ENCODE measurements at places on chromosomes 12 and 14.

DNA sequence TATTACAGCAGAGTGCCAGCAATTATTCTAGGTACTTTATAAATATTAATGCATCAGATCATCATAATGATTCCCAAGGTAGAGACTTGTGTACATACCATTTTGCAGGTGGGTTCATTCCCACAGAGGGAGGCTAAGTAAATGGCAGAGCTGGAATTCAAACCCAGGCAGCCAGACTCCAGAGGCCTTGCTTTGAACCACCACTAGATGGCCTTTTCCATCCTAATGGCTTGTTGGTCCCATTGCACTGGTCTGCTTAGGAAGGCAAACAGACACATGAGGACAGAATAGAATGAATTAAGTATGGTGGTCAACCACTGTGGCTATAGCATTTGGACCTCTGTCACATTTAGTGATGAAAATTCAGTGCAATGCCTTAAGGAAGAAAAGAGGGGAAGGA lies 158.7 kb downstream of the METTL25 start:
- no peak for DNase-seq

DNA sequence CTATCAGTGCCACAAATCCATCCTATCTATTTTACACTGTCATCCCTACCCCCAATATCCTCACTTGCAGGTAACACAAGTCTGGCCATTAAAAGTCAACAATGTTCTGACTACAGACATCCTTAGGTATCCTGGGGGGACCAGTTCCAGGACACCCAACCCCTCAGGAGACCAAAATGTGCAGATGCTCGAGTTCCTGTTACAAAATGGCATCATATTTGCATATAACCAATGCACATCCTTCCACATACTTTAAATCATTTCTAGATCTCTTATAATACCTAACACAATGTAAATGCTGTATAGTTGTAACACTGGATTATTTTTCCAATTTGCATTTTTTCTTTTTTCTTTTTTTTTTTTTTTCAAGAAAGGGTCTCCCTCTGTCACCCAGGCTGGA lies 6.9 kb downstream of the SYCP3 start:
- DNase-seq = no peak

- no peak for DNase-seq
Observed at GRCh38 chr12:89236237-89236636, 116.1 kb downstream of the DUSP6 start.

DNA sequence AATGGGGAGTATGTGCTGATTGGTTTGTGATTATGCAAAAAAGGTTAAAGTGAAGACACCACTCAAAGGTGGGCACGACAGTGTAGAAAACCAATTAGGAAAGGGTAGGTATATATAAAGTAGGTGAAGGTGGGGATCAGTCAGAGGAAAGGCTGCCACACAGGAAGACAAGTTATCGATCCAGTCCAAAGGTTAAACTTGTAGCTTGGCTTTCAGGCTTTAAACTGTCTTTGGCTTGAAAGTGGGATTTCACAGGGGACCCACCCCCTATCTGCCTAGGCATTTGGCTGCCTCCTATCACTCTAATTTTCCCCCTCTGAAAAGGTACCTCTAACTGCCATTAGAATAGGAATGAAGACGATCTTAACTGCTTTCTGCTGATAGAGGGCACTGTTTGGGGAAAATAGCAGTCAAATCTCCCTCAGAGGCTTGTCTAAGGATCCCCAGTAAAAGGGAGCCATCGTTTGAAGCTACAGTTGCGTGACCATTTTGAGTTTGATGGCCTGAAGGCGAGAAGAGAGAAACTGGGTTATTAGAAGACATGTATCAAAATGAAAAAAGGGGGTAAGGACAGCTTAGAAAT lies 250.2 kb downstream of the GPHN start:
- DNase-seq = no peak

DNA sequence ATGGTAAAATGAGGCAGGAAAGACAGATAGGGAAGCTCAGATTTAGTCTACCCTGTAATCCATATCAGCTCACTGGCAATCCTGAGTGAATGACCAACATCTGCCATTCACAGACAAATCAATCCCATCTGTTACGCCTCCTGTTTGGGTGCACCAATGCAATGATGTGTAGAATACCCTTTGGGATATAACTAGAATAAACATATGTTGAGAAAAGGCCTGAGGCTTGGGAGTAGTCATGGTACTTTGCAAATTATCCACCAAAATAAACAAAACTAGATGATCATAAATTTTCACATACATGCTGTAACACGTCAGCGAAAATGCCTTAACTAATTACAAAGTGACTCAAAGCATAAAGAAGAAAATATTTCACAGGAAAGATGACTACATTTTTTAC lies 78.8 kb downstream of the KCNC2 start:
- no peak for DNase-seq

DNA sequence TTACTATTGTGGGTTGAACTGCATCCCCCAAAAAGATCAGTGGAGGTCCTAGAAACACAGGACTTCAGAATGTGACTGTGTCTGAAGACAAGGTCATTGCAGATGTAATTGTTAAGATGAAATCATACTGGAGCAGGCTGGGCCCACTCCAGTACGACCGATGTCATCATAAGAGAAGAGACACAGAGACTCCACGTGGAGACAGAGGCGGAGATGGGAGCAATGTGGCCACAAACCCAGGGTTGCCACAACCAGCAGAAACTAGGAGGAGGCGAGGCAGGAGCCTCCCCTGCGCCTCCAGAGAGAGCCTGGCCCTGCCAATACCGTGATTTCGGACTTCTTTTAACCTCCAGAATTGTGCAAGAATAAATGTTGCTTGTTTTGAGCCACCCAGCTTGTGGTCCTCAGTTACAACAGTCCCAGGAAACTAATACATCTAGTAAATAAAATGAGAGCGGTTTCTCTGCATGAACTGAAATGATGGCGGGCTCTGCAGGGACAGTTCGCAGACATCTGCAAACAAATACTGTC lies 25.7 kb upstream of the FZD10 start:
- DNase-seq = no peak

- DNase-seq = no peak
Observed at GRCh38 chr12:81416571-81416970, 338.7 kb downstream of the ACSS3 start.

DNA sequence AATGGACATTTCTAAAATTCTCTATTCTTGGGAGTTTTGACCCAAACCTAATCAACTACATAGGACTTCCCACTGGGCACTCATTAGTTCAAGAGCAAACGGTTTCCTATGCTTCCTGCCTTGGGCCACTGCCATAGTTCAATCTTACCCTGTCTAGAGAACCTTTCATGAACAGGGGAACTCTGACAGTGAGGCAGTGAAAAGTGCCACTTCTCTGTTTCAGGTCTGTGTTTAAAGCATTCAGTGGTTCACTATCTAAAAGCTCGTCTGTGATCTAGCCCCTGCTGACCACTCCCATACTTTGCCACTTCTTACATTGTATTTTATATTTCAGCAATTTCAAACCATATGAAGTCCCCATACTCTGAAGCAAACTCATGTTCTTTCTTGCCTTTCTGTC lies 122.7 kb upstream of the IGF1 start:
- DNase-seq = no peak
